Activated CD4-positive, alpha-beta T cell treated with anti-CD3 and anti-CD28 coated beads, Interleukin-10, Interleukin-2, amounts not matched to agents 100 ng/mL and 50 ng/mL, durations not matched to agents 16 hours and 8 hours (primary cell): ENCODE measurements at places on chromosomes 13 and 19.

- DNase-seq = no peak
Observed at GRCh38 chr19:28847468-28847867, 365.5 kb downstream of the UQCRFS1 start.

DNA sequence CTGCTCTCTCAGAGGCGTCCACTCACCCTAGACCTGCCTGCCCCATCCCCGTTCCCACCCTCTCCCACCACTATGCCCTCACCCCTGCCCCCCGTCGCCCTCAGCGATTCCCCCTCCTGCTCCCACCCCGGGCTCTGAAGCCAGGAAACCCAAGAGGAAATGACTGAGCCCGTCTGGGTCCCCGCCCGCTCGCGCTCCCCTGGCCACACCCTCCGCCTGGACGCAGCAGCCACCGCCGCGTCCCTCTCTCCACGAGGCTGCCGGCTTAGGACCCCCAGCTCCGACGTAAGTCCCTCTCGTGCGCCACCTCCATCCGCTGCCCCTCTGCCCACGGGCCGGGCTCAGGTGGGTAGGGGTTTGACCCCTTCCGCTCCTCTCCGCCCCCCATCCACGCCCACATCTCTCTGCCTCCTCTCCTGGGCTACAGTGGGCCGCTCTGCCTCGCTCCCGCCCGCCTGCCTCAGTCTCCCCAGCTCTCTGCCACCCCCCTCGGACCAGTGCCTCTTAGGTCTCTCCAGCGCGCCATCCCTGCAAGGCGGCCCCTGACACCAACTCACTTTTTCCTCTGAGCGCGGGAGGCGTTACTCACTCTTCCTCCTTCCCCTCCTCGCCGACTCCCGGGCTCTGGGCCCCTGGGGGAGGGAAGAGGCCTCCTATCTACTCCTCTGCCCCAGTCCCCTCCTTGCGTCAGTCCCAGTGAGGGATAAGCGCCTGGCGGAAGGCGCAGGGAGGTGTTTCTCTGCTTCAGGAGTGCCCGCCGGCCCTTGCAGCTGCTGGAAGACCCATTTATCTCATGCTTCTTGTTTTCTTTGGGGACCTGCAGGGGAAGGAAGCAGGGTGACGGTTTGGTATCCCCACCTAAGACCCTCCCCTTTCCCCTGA is at the start of gene FXYD5:
Gene FXYD5, plus strand, starts transcription at position 211 of the 882 bp plus-strand sequence. CDS start 816 bp downstream, outside the sequence.
- DNase-seq = peak; percentile 78

DNA sequence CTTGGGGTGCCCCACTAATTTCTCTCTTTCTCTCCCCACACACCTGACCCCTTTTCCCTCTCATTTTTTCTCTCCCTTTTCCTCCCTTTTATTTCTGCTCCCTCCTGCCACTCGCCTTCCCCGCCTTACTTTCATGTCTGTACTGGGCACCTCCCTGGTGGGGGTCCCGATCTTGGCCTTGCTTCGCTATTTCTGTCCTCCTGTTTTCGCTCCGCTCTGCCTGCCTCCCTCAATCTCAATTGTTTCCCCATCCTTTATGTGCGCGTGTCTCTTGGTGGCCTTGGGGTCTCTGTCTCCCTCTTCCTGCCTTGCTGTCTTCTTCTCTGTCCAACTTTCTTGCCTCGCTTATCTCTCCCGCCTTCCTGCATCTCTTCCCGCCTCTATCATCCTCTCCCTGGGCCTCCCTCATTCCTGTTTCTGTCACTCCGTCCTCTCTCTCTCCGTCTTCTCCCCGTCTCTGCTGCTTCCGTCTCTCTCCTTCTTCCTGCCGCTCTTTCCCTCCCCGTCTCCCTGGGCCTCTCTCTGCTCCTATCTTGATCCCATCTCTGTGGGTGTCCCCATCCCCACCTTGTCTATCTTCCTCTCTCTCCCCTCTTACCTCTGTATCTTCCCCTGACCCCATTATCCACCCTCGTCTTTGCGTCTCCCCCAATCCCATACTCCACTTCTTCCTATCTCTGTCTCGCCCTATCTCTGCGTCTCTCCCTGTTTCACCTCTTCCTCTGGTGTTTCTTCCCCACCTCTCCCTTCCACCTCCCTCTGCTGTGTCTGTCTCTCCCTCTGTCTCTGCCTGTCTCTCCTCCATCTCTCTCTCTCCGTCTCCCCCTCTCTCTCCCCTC is 4.0 kb downstream of the GRIN2D start:
- no peak for DNase-seq

GRCh38 chr13:86579662-86580061 is 780.4 kb upstream of the SLITRK6 start:
- DNase-seq = no peak

DNA sequence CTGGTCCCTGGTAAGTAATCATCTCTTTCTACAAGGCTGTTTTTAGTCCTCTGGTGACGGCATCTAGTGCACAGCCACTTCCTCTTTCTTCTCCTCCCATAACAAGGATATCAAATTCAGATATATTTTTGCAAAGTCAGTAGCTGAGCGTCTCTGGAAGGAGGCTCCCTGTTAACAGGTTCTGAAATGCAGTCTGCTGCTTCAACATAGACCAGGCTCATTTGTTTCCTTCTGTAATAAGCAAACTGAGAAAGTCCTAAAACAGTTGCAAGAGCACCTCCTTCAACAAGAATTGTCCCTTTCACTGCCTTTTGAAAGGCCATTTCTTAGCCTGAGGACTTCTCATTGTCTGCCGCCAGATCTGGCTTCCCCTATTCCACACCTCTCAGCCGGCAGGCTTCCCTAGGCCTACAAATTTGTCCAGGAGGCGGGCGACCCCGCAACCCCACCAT is 7.4 kb upstream of the ZSCAN5A start:
- no peak for DNase-seq

DNA sequence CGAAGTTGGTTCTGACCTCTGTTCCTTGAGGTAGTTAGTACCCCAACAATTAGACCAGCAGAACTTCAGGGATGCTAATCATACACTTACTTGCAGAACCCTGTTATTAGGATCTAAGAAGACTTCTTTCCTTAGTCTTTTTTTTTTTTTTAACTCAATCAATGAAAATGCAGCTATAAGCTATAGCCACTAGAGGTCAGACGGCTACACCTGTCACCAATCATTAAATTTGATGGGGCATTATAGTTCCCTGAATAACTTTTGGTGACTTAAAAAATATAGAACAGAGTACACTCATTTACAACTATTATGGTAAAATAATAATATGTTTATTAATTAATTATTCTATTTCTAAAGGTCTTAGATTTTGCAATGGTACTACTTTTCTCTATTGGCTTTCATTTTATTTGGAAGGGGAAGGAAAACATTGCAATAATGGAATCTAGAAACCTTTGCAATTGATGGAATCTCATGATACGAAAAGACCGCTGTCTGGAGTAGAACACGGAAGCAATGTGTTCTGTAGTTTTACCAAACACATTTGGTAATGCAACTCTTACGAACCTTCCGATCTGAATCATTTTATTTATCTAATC is 483.2 kb downstream of the DIAPH3 start:
- DNase-seq = peak; percentile 6

DNA sequence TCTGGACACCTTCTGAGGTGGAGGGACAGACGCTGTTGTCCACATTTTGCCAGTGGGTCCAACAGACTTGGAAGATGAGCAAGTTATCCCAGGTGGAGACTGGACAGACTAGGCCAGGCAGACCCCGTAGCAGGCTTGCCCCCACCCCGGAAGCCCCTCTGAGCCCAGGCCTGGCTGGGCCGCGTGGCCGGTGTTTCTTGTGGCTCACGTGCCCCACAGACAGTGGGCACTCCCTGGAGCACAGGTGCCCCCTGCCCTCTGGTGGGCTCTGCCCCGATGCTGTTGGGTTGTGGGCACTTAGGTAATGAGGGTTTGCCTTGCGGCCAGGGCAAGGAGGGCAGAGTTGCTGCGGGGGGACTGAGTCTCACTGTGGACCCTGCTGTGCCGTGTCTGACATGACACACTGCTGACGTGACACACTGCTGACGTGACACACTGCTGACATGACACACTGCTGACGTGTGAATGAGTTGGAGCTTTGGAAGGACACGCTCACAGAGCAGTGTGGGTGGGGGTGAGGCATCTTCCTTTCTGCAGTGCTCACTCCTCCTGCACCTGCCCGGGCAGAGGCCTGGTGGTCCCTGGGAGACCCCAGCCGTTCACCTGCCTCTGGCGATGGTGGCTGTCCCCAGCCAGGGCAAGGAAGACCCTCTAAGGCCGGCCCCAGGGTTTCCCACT is 25.1 kb downstream of the DOT1L start:
- DNase-seq = no peak

DNA sequence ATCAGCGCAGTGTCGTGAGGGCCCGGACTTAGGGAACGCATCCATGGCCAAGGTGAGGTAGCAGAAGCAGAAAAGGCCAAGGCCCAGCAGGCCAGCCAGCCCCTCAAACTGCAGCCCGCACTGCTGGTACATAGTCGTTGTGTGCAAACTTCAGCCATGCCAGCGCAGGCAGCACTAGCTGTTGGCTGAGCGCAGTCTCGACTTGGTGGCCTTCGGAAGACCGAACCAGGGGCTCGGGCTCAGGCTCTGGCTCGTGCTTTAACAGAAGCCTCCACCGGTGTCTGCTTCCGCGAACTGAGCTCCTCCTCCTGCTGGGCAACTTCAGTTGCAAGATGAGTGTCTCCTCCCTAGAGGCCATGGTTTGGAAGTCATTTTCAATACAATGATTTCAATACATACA is 157.5 kb downstream of the DNAJC15 start:
- no peak for DNase-seq

GRCh38 chr19:54030895-54031586 is 32.7 kb downstream of the VSTM1 start:
- no peak for DNase-seq

DNA sequence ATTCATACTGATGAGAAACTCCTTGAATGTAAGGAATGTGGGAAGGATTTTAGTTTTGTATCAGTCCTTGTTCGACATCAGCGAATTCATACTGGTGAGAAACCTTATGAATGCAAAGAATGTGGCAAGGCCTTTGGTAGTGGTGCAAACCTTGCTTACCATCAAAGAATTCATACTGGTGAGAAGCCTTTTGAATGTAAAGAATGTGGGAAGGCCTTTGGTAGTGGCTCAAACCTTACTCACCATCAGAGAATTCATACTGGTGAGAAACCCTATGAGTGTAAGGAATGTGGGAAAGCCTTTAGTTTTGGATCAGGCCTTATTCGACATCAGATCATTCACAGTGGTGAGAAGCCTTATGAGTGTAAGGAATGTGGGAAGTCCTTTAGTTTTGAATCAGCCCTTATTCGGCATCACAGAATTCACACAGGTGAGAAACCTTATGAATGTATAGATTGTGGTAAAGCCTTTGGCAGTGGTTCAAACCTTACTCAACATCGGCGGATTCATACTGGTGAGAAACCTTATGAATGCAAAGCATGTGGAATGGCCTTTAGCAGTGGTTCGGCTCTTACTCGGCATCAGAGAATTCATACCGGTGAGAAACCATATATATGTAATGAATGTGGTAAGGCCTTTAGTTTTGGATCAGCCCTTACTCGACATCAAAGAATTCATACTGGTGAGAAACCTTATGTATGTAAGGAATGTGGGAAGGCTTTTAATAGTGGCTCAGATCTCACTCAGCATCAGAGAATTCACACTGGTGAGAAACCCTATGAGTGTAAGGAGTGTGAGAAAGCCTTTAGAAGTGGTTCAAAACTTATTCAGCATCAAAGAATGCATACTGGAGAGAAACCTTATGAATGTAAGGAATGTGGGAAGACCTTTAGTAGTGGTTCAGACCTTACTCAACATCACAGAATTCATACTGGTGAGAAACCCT is 26.6 kb downstream of the ZNF345 start:
- no peak for DNase-seq

- DNase-seq = peak; percentile 12
Observed at GRCh38 chr19:14795078-14795721, 16.8 kb upstream of the ADGRE2 start.

DNA sequence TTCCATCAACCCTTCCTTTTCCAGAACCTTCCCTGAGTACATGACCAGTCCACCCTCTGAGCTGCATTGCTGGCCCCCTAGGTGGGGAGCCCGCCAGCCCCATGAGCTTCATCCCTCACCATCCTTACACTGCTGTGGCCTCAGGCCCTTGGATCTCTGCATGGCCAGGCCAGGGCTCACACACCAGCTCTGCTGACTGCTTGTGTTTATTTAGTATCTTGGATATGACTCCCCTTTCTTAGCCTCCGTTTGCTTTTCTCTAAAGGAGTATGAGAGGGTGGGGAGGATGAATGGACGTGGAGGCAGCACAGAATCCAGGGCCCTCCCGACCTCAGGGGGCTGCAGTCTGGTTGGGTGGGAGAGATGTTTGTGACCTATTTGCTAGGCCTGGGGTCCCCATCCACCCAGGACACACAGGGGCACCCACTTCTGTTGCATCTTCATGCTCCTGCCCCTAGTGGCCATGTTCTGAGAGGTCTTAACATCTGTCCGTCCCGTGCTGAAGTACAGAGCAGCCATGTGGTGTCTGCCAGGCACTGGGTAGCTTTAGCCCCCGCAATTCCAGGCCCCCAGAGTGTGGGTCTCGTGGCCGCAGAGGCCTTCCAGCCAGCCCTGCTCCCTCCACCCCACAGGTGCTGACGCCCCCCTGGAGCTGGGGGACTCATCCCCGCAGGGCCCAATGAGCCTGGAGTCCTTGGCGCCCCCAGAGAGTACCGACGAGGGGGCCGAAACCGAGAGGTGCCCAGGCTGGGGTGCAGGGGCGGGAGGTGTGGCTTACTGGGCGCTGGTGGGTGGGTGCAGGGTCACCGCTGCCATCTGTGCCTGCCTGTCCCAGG is 13.0 kb downstream of the ARHGEF1 start:
- DNase-seq = no peak

DNA sequence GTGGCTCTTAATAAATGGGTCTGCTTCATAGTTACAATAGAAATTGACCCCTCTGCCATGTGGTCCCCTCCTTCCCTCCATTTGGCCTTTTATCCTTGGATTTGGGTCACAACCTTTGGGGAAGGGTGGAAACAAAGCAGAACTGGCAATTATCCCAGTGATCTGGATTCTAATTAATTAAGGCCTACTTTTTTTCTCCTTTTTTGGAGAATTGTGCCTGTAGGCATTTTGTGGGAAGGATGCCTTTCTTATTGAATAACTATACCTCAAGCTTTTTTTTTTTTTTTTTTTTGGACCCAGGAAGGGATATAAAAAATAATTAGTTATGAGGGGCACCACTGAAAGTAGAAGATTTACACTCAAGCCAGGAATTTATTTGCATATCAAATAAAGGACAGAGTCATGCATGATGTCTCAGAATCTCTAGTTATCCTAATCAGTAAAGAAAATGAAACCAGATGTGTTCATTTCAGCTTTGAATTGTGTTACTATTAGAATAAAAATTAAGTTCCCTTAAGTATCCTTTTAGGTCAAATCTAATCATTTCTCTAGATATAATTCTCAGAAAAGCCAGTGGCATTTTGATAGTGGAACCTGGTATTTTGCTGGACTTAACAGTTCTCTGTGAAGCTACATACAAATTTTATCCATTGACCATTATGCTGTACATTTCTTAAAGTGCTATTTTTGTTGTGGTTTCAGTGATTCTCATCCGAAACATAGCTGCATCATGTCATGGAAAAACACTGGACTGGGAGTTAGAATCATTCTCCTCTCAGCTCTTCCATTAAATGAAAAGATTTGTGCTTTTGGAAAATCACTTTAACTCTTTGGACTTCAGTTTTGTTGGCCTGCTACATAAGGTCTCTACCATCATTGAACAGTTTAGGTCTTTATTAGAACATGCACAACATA is 129.3 kb downstream of the KCNRG start:
- DNase-seq = no peak
